ENCODE measurements at places on chromosomes 16 and 17.

- no peak for DNase-seq
These were observed 300.6 kb downstream of the SEC14L1 start for GRCh38 chr17:77441130-77441920.

GRCh38 chr16:87369796-87370719 is 13.5 kb downstream of the FBXO31 start:
- no peak for DNase-seq

- no peak for DNase-seq
These were observed 127.5 kb downstream of the ZNF778 start for GRCh38 chr16:89344846-89345611.

DNA sequence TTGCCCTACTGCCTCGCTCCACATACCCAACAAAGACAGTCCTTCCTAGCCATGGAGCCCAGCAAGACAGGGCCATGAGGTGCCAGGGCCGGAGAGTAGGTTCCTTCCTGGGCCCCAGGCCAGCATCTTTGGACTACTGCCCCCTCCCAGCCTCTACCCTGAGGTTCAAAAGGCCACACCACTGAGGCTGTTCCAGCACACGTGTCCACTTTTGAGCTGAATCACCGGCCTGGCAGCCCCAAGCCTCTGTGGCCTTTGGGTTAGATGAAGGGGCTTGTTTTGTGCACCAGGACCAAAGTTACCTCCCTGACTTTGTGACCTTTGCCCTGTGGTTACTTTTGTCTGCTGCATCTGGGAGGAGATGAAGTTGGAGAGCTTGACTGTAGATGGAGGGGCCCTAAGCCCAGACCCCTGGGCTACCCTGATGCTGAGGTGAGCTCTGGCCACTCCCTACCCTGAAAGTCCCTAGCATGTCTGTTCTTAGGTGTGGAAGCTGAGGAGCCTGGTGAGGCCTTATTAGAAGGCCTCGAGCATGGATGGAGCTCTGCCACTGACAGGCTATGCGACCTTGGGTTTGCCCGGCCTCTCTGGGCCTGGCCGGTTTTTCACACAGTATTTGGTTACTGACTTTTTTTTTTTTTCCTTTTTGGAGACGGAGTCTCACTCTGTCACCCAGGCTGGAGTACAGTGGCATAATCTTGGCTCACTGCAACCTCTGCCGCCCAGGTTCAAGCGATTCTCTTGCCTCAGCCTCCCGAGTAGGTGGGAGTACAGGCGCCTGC is 12.0 kb downstream of the SEZ6 start:
- no peak for DNase-seq

GRCh38 chr16:81876273-81876900 is 97.3 kb downstream of the PLCG2 start:
- no peak for DNase-seq

GRCh38 chr17:2369551-2370210 is 31.2 kb downstream of the MNT start:
- no peak for DNase-seq

DNA sequence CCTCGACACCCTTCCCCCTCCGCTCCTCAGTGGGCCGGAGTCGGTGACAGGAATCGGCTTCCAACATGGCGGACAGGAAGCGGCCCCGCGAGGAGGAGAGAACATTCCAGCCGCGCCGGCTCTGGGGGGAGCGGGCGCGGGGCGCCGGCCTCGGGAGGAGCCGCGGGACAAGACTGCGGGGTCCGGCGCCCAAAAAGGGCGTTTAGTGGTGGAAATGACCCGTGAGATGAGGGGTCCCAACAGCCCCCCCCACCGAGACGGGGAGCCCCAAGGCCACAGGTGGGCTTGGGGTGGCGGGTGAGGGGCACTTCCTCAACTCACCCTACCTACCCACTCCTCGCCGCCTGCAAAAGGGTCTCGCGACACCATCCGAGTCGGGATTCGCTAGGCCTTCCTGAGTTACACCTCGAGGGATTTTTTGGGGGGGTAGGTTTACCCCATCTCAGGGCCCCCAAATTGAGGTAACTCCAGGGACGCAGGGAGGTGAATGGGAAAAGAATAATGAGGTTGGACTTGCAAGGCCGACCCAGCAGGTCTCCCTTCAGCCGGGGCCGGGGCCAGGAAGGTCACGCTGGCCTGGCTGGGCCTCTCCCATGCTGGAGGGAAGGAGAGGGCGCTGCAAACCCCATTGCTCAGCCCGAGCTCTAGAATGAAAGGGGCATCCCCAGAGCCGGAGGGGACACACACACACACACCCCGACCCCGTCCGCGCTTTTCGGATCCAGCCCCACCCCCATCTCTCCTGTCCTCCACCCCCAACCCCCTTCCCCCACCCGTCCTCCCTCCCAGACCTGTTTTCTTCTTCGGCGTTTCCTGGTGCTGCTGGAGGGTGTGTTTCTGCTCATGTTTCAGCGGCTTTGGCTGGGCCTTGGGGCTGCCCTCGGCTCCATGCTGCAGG is 707 bp downstream of the NUFIP2 start:
- DNase-seq: peak; percentile 13

DNA sequence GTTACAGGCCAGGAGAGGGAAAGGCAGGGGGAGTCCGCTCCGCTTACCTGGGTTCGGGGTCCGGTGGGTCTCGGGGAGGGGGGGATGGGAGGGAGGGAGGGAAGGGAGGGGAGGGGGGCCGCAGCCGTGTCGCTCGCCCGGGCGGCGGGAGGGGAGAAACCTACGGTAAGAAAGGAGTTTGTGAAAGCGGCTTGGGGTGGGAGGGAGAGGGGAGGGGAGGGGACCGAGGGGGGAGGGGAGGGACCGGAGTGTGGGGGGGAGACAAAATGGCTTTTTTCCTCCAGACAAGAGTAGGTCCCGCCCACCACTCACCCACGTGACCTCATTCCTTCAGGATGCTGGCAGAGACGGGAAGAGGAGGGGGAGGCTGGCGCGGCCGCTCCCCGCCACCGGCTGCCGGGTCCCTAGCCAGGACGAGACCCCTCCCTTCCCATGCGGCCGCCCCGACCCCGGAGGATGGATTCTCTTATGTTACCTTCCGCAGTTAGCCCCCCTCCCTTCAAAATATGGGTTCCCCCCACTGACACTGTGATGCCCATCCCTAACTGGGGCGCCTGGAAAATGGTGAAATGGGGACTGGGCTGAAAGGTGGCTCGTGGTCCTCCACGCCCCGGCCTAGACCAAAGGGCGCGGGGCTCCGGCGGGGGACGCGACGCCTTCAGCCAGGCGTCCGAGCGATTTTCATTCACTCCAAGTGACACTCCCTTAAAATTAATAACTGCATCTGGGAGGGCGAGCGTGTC is at the start of gene PCGF2:
Gene PCGF2 (minus strand): TSS at position 188 of the 743 bp plus-strand sequence. CDS start 7,934 bp downstream, outside the sequence.
- DNase-seq: no peak

DNA sequence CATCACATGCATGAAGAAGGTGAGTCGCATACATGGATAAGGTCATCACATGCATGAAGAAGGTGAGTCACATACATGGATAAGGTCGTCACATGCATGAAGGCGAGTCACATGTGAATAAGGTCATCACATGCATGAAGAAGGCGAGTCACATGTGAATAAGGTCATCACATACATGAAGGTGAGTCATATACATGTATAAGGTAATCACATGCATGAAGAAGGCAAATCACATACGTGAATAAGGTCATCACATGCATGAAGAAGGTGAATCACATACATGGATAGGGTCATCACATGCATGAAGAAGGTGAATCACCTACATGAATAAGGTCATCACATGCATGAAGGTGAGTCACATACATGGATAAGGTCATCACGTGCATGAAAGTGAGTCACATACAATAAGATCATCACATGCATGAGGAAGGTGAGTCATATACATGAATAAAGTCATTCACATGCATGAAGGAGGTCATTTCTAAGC is 105.1 kb upstream of the SDK2 start:
- no peak for DNase-seq

GRCh38 chr17:73013816-73014663 is 78.4 kb downstream of the SLC39A11 start:
- no peak for DNase-seq

- no peak for DNase-seq
These were observed 4.4 kb downstream of the PNPO start for GRCh38 chr17:47945529-47946508.

DNA sequence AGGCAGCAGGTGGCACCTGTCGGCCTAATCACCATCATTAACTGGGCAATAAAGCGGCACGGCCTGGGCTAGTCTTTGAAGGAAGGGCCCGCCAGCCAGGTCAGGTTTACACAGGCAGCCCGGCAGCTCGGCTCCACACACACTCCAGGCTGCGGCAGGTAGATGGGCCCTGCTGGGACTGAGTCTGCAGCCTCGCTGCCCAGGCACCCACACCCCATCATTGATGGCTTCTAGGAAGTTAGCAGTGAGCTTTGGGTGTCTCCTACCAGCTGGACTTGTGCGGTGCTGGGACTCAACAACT is 6.8 kb upstream of the FOXN1 start:
- no peak for DNase-seq

GRCh38 chr17:75341784-75342486 is 52.7 kb upstream of the SLC25A19 start:
- DNase-seq: no peak

DNA sequence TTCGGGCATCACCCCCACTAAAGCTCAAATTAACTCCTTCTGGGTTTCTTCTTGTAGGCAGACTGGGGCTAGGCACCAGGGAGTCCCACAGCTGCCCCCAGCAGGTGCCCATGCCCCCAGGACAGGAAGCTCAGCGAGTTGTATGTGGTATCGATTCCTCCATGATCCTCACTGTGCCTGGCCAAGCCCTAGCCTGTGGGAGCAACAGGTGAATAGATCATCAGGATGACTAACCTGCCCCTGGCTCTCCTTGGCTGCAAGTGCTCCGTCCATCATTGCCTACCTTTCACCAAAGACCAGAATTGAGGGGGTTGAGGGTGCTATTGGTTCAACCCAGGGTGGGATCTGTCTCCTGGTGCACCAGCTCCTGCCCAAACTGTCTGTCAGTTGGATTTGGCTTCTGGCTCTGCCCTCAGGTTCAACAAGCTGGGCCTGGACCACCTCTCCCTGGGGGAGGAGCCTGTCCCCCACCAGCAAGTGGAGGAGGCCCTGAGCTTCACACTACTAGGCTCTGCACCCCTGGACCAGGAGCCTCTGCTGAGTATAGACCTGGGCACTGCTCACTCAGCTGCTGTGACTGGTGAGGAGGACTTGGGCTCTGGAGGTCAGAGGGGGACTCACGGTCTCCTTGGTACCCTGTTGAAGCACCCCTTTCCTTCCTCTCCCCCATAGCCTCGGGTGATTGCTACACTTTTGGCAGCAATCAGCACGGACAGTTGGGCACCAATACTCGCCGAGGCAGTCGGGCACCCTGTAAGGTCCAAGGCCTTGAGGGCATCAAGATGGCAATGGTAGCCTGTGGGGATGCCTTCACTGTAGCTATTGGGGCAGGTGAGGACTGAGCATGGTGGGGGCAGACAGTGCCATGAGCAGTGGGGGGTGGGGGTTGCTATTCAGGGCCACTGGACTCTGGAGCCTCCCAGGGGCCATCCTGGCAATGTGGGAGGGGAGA is 3.1 kb upstream of the TRAF4 start:
- DNase-seq: no peak

- no peak for DNase-seq
These were observed 23.1 kb upstream of the DHRS13 start for GRCh38 chr17:28925912-28926365.

GRCh38 chr16:54201200-54201599 is 85.4 kb downstream of the IRX3 start:
- DNase-seq: no peak

GRCh38 chr16:71226229-71227141 is 4.0 kb downstream of the HYDIN start:
- no peak for DNase-seq

DNA sequence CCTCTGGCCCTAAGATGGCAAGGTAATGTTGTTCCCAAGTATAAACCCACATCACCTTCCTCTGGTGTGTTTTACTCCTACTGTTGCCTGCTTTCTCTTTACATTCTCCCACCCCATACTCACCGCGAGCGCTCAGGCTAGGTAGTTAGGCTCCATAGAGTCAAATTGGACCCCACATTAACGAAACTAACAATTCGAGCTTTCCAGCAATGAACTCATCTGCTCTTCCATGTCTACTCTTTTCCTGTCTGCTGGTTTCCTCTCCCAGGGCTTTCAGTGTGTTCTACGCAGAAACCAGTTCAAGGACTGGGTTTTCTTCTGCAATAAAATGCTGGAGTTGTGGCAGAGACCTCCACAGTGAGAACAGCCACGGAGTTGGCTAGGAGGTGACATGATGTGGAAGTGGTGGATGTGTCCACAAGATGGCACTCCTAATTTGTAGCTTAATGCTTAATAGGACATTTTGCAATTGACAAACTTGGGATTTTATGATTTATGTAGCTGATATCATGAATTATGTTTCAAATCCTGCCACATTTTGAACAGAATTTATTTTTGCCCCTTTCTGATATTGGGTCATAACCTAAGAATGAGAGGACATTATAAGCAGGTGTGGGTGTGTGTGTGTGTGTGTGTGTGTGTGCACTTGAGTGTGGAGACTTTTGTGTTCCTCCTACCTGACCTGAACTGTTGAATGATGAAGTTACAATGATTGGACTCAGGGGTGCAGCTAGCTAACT is 2.2 kb upstream of the UQCRC2 start:
- no peak for DNase-seq

DNA sequence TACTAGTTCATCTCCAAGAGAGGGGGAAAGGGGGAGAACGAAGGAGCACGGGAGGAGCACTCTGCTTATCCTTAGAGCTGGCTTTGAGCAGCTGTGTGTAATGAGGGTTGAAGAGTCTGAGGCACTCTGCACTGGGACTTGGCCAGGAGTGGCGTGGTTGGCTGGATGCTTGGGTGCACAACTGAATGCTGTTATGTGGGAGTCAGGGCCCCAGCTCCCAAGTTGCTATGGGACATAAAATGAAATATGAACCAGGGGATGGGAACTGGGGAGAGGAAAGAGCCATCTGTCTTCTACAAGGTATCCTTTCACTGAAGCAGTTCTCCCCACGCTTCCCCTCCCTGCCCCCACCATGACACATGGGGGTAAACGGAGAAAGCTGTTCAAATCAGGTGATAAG is 105.9 kb upstream of the ANKFN1 start:
- no peak for DNase-seq

DNA sequence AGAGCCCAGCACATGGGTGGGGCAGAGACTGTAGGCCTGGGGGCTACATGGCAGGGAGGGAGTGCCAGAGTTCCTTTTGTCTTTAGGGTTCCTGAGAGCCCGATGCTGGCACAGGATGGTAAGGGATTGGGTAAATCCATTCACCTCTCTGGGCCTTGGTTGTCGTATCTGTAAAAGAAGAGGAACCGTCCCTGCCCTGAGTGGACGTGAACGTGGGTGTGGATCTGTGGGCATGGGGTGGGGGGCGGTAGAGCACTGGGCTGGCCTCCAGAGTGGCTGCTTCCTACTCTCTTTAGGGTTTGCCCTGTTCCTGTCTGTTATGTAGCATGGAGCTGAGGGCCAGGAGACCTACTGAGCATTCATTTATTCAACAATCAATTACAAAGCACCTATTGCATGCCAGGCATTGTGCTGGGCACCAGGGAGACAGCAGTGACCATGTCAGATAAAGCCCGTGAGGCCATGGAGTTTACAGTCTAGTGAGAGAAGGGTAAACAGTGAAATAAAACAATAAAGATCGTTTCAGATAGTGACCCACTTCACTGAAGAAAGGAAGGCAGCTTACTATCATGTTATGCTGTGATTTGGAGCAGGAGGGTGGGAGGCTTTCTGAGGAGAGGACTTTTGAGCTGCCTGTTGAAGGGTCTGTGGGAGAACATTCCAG is 13.1 kb upstream of the TCAP start:
- DNase-seq: no peak

GRCh38 chr16:69412287-69412686 is 12.1 kb upstream of the CYB5B start:
- DNase-seq: no peak

All from stimulated activated CD8-positive, alpha-beta memory T cell treated with anti-CD3 and anti-CD28 coated beads, Interleukin-4, amount 100 ng/mL, for 1 hour (primary cell).